Stimulated activated CD8-positive, alpha-beta memory T cell treated with anti-CD3 and anti-CD28 coated beads, Interleukin-15, amount 100 ng/mL, for 48 hours (primary cell): ENCODE measurements at places on chromosomes 12 and 14.
A peak's percentile ranks its signal among the peaks of the same experiment; 100 is the strongest.

DNA sequence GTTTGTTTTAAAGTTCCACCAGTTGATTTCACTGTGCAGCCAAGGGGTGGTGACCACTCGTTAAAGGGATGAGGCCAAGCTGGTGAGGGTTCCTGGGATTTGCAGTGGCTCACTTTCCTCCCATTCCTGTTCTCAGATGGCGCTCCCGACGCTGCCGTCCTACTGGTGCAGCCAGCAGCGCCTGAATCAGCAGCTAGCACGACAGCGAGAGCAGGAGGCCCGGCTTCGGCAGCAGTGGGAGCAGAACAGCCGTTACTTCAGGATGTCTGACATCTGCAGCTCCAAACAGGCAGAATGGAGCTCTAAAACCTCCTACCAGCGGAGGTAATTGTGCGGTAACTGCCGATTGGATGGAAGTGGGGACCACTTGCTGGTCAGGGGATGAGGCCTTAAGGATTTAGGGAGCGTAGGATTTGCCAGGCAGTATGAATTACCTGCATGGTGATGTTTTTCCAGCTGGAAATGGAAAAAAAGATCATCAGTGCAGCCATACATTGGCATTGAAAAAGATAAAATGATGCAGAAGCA, 2.9 kb downstream of the TCHP start:
- no peak for DNase-seq

GRCh38 chr12:130117701-130118100, 44.6 kb upstream of the FZD10 start:
- no peak for DNase-seq

DNA sequence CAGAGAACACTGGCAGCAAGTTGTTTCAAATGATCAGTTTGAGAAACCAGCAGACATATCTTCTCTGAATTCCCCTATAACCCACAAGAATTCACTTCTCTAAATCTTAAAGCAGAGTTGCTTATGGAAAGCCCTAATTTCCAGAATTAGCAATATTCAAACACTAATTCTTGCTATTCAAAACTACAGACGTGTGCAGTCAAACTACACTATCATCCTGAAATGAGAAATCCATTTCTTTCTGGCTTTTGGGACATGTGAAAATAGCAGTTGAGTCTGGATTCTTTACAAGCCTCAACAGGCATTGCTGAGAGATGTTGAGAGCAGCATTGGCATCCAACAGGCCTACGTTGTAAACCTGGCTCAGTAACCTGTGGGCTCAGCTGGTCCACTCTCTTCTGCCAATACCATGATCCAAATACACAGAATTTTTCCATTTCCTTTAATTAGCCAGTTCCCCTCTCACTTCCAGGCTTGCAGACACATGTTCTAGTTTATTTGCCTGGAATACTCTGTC, 74.6 kb upstream of the TMTC1 start:
- no peak for DNase-seq

- no peak for DNase-seq
Measured at GRCh38 chr14:38047195-38047902, 160.4 kb upstream of the SSTR1 start.

- DNase-seq = no peak
Measured at GRCh38 chr12:21814327-21814726, 39.8 kb upstream of the KCNJ8 start.

DNA sequence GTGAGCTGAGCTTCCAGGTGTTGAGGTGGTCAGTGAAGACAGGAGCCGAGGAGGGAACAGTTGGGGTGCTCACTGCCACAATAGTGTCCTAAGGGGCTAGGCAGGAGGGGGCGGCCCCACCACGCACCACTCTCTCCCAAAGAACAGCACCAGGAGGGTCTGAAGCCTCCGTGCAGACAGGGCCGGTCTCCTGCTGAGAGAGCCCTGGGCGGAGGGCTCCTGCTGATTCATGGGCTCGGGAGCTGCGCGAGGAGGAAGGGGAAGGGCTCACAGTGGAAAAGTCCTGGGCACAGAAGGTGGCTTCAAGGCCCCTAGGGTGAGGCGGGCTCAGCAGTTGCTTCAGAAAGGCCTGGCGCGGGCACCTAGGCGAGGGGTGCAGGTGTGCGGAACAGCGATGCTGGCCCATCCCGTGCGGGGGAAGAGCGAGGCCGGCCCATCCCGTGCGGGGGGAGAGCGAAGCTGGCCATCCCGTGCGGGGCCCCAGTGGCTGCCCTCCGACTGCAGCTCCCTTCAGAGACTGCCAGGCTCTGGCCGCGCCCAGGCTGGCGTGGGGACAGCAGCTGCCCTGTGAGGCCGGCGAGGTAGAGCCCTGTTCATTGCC, 176.7 kb downstream of the ADGRD1 start:
- DNase-seq = no peak

DNA sequence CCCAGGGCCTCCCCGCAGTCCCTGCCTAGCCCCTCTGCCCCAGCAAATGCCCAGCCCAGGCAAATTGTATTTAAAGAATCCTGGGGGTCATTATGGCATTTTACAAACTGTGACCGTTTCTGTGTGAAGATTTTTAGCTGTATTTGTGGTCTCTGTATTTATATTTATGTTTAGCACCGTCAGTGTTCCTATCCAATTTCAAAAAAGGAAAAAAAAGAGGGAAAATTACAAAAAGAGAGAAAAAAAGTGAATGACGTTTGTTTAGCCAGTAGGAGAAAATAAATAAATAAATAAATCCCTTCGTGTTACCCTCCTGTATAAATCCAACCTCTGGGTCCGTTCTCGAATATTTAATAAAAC, 2.2 kb downstream of the HOXC6 start:
- no peak for DNase-seq

- no peak for DNase-seq
Measured at GRCh38 chr12:9977916-9978315, 6.7 kb downstream of the CLEC12A start.

GRCh38 chr12:94690198-94690771, 39.9 kb upstream of the TMCC3 start:
- DNase-seq = no peak

DNA sequence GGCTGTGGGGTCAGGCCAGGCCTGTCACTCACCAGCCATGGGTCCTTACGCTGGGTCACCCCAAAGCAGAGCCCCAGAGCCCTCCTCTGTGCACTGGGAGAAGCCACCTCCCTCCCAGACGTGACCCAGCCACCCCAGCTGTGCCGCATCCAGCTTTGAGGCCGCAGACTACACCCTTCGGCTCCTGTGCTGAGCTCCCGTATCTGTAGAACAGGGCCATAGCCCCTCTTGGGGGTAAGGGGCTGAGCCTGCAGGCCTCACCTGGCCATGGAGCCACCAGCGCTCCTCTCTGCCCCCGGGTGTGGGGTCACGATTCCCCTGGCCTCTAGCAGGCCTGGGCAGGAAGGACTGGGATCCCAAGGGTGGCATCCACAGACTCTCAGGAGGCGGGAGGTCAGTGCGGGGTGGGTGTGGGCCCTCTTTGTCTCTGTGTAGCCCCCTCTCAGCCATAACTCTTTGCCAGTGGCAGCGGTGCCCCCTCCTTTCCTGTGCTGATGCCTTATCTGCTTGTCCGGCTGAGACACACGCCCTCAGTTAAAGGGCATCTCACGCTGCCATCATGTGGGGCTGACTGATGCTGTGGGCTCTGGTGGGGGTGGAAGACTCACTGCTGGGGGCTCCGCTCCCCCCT, 16.3 kb downstream of the ASPG start:
- no peak for DNase-seq

DNA sequence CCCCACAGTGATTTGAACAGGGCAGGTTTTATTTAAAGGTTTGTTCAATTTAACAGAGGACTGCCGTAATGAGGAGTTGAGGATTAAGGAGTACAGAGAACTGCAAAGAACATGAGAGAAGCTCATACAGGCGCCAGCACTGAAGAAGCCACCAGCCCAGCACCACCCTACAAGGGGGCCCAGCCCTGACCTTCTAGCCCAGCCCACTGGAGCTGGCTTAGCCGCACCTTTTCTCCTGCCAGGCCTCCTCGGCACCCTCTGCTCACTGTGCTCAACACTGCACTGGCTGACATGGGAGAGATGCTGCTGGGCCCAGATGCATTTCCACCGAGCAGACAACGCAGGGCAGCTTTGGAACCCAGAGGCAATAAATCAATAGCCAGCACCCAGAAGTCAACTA, 36.5 kb upstream of the SFSWAP start:
- no peak for DNase-seq

GRCh38 chr12:2696136-2696535, 98.6 kb upstream of the FKBP4 start:
- no peak for DNase-seq

- DNase-seq = no peak
Measured at GRCh38 chr12:131123817-131124216, 170.1 kb downstream of the ADGRD1 start.

GRCh38 chr12:102708108-102708507, 208.9 kb downstream of the PAH start:
- DNase-seq = no peak

DNA sequence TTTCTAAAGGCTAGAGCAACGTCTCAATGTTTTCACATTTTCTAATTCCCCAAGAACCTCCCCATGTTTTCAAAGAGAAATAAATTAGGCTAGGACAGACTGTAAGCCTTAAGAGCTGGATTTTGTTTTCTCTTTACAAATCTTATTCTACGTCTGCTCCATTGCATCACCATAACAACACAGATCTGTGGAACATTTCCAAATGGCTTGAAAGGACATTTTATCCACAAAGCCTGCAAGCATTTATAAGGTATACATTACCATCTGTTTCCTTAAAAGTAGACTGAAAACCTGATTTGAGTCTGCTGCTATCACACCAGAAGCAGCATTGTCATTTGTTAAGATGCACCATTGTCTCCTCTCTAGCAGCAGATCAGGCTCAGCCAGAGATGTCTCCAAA, 115.3 kb upstream of the PLEKHA5 start:
- DNase-seq = no peak

- peak; percentile 14 for DNase-seq
Measured at GRCh38 chr12:27331291-27331926, 1.2 kb upstream of the BMAL2 start.

GRCh38 chr14:99326041-99326710, 54.2 kb upstream of the BCL11B start:
- no peak for DNase-seq

DNA sequence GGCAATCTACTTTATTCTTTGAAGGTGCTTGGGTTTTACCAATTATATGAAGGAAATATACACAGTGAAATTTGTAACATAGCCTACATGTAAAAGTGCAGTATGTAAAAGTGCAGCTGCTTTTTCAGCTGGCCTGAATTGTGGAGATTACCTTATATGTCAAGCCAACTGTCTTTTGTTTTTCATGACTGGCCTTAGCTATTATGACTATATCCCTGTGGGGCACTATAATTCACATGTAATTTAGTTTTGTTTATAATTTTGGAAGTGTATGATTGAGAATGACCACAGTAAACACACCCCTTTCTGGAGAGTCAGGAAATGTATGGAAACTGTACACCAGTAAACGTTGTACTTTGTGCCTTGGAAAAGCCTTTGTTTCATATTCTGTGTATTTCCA, 435.0 kb upstream of the STXBP6 start:
- DNase-seq = no peak

DNA sequence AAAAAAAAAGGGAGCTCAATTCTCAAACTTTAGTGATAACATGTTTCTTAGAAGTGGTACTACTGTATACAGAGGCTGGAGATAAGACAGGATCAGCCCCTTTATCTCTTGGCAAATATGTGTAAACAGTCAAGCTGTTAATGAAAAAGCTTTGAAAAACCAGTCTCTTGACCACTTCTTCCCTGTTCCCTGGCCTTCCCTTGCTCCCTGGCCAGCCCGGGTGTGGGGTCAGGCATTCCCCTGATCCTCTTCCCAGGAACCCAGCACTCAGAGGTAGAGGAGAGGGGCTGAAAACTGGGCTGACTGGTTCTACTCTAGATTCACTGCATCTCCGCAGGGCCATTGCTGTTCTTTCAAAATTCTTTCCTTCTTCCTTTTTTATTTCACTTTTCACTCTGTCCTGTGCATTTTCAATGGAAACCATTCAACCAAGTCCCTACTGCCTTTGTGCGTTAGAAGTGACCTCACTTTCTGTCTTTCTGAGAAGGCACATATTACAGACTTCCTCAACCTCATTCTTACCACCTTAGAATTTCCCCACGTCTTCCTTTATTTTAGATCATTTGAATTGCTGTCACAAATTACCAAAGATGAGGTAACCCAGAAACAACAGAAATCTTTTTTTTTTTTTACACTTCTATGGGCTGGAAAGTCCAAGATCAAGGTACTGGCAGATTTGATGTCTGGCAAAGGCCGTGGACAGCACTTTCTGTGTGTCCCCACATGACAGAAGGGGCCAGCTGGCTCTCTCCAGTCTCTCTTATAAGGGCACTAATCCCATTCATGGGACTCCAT, 5.7 kb downstream of the GNG2 start:
- no peak for DNase-seq

GRCh38 chr14:23137813-23138535, 18.9 kb upstream of the CEBPE start:
- no peak for DNase-seq

- DNase-seq = no peak
Measured at GRCh38 chr12:68237619-68238018, 12.0 kb upstream of the IL26 start.
